CD4-positive, alpha-beta T cell (primary cell): ENCODE measurements at places on chromosomes 13 and 19. TPM values are rescaled to one million over a fixed set of nuclear protein-coding genes. Genes with fewer than 3 reads are reported as not detected.

MIR17HG gene
- 6.0 TPM for total RNA-seq

SMIM17 gene
- not detected for total RNA-seq

RASIP1 gene
- total RNA-seq, result 0.56 TPM

GJA3 gene
- total RNA-seq, result not detected

STXBP2 gene
- 234 TPM for total RNA-seq

ZFP14 gene
- total RNA-seq, result 4.4 TPM

FXYD1 gene
- total RNA-seq, result 2.1 TPM

PEX11G gene
- not detected for total RNA-seq

RASA3 gene
- total RNA-seq, result 184 TPM

EXOC3L2 gene
- not detected for total RNA-seq

TMEM145 gene
- total RNA-seq, result not detected

MEDAG gene
- not detected for total RNA-seq

C19orf38 gene
- 1.8 TPM for total RNA-seq

ZSCAN4 gene
- not detected for total RNA-seq

KCNN1 gene
- not detected for total RNA-seq

ZNF256 gene
- 15.2 TPM for total RNA-seq

RANBP3 gene
- 88.7 TPM for total RNA-seq

FCAR gene
- 1.4 TPM for total RNA-seq

ATP4B gene
- not detected for total RNA-seq

CDX2 gene
- not detected for total RNA-seq

CCNA1 gene
- not detected for total RNA-seq

GNG7 gene
- total RNA-seq, result 5.2 TPM
